ENCODE measurements at places on chromosomes 6 and 20.

DNA sequence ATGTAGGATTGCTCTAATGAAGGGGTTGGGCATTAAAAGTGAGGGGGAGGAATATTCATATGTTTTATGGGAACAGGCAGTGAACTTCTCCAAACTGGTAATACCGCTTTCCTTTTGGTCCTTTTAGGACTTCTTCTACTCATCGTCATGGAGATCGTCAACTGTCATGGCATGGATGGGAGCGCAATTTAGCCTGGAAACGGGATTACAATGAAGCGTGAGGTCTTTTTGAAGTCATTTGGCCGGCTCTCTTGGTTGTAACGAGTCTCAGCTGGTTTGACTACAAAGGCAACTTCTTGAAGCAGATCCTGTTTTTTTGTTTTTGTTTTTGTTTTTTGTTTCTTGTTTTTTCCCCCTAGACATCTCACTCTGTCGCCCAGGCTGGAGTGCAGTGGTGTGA is 1.4 kb upstream of the HLA-E start:
- DNase-seq: no peak

DNA sequence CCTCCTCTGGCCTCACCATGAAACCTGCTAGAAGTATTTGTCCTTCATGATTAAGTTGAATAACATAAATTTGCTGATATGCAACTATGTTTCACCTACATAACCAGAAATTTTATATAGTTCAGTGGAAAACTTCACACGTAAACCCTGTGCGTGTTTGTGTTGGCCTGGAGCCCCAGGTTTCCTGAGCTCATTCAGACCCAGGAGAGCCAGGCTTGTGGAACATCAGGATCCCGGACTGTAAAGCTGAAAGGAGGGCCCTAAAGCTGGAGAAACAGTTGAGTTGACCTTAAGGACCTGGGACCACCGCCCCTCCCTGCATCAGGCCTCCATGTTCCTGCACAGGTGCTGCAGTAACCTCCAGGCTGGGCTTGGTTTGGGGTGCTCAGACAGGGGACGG is 3.1 kb upstream of the SPATS1 start:
- DNase-seq: no peak

GRCh38 chr20:50224531-50225255 is 34.1 kb downstream of the CEBPB start:
- no peak for DNase-seq

- DNase-seq: no peak
These were observed 92.8 kb upstream of the SASH1 start for GRCh38 chr6:148249679-148250375.

Measured in CD4-positive, CD25-positive, alpha-beta regulatory T cell (primary cell).